Hindlimb muscle (tissue), 1 donor: ENCODE measurements at places on chromosomes 1 and 21. TPM values are rescaled to one million over a fixed set of nuclear protein-coding genes. Genes with fewer than 3 reads are reported as not detected.

ANGPTL3 gene
- 0.18 TPM for polyA plus RNA-seq

NPR1 gene
- polyA plus RNA-seq: 17.2 TPM

- DNase-seq: peak; percentile 8
These were observed 248.8 kb upstream of the FOXD3 start for GRCh38 chr1:63073309-63074306.

- DNase-seq: no peak
These were observed 2.5 kb downstream of the RHOC start for GRCh38 chr1:112704391-112704933.
